ENCODE measurements at places on chromosomes 1 and 21.

GRCh38 chr1:24084050-24084449, 27.9 kb downstream of the MYOM3 start:
- no peak for DNase-seq

DNA sequence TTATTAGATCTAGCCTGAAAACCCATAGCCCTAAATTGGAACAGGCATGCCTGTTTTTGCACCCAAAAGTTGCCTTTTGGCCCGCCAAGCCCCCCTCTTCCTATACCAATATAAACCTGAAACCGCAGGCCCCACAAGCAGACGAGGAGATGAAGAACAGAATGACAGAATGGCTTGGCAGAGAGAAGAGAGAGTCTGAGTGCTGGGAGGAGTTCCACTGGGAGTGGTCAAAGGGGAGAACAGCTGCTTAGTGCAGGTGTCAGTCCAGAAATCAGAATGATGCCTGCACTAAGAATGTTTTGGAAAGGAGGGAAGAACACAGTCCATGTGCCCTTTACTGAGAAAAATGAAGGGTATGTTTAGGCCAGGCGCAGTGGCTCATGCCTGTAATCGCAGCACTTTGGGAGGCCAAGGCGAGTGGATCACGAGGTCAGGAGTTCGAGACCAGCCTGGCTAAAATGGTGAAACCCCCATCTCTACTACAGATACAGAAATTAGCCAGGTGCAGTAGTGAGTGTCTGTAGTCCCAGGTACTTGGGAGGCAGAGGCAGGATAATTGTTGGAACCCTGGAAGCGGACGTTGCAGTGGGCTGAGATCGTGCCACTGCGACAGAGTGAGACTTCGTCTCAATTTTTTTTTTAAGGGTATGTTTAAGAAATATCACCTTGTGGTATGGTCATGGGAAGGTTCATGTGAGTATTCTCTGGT, 9.4 kb downstream of the DYRK1A start:
- no peak for DNase-seq

GRCh38 chr1:52771384-52771783, 45.1 kb downstream of the ZYG11B start:
- DNase-seq = no peak

DNA sequence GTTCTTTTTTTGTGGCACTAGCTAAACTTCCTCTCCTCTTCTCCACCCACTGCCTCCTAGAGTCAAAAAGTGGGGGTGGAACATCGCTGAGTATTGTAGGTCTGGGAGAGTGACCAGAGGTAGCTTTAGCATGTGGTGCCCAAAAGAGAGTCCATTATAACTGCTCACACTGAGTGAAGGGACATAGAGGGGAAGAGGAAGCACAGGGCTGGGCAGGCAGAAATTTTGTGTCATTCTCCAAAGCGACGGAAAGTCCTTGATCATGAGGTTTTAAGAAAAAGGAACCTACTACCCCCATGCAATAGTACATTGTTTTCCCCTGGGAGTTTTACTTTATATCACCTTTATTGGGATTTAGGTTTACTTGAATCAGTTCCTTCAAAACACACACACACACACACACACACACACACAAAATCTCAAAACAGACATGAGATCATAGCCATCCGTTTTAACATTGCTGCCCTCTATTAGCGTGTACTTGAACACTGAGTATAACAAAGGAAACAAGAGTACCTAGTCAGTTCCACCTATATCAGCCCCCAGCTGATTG, 4.1 kb downstream of the CD84 start:
- DNase-seq = no peak

GRCh38 chr1:184953600-184954219, 20.6 kb downstream of the NIBAN1 start:
- DNase-seq = peak; percentile 79

DNA sequence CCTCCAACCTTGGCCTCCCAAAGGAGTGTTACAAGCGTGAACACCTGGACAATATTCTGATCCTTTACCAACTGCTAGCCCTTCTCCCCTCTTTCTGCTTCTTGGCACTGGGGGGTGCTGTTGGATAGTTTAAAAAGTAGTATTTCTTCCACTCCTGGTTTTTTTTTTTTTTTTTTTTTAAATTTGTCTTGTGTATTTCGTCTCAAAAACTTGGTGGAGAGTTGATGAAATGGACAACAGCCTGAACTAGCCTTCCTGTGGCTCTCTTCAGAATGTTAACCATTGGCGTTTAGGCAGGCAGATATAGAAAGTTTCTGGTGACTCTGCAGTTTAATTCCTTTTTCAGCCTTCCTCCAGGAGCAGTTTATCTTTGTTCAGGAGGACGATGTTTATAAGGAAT, 69.7 kb upstream of the USP24 start:
- DNase-seq = peak; percentile 30

- no peak for DNase-seq
These were observed 5.3 kb upstream of the SLC37A1 start for GRCh38 chr21:42508371-42508770.

All from A172 (cell line).